A172 (cell line): ENCODE measurements at places on chromosomes 3 and 15. TPM values are rescaled to one million over a fixed set of nuclear protein-coding genes. Genes with fewer than 3 reads are reported as not detected.
A peak's percentile ranks its signal among the peaks of the same experiment; 100 is the strongest.

GRCh38 chr3:194672876-194673275 lies 885 bp upstream of the LSG1 start:
- DNase-seq, result no peak

The CHRM5 gene
- total RNA-seq, result 0.02 TPM in 1 of 2 replicates, not detected in the other

DNA sequence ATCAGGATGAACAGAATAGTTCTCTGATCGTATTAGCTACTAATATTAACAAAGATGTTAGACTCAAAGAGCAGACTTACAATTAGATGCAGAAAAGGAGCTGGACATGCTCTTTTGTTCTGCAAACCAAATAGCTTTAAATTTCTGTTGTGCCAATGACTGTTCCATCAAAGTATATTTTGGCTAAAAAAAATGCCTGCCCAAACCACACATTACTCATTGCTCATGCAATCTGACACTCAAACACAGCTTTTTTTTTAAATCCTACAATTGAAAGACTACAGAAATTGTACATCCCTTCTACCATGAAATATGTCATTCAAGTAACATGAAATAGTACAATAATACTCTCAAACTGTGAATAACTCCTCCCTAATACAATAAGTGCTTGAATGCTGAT lies 48.6 kb downstream of the SHOX2 start:
- DNase-seq, result no peak

The ACTC1 gene
- 0.03 and 0.29 TPM in 2 replicates for total RNA-seq

The FETUB gene
- 0.45 TPM in 1 of 2 replicates, not detected in the other for total RNA-seq

The AADACL2 gene
- not detected in 2 replicates for total RNA-seq

DNA sequence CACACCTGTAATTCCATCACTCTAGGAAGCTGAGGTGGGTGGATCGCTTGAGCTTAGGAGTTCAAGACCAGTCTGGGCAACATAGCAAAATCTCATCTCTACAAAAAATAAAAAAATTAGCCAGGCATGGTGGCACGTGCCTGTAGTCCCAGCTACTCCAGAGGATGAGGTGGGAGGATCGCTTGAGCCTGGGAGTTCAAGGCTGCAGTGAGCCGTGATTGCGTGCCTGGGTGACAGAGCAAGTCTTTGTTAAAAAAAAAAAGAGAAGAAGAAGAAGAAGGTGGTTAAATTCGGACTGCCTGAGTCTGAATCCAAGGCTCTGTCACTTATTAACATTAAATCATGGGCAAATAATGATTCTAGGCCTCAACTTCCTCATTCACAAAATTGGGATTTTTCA lies 51.0 kb downstream of the EOMES start:
- no peak for DNase-seq

DNA sequence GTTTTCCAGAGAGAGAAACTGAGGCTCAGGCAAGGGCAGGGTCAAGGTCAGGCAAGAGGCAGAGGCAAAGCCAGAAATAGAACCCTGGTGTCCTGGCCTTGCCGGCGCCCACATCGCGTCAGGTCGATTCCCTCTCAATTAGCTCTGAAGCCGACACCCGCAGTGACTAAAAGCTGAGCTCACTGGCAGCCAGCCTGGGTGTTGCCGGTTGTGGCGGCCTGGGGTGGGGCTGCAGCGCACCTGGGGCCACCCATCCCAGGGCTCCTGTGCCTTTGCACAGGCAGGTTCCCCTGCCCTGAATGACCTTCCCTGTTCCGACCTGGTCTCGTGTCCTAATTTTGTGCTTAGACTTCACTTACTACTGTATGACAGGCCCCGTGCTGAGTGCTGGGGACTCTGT lies 6.2 kb downstream of the SEMA3F start:
- peak; percentile 50 for DNase-seq

- DNase-seq, result no peak
Measured at GRCh38 chr3:23923786-23924185, 6.9 kb downstream of the RPL15 start.

The MEGF11 gene
- 0.02 and 0.57 TPM in 2 replicates for total RNA-seq

GRCh38 chr3:169041677-169042171 lies 621.8 kb downstream of the MECOM start:
- DNase-seq, result peak; percentile 56

DNA sequence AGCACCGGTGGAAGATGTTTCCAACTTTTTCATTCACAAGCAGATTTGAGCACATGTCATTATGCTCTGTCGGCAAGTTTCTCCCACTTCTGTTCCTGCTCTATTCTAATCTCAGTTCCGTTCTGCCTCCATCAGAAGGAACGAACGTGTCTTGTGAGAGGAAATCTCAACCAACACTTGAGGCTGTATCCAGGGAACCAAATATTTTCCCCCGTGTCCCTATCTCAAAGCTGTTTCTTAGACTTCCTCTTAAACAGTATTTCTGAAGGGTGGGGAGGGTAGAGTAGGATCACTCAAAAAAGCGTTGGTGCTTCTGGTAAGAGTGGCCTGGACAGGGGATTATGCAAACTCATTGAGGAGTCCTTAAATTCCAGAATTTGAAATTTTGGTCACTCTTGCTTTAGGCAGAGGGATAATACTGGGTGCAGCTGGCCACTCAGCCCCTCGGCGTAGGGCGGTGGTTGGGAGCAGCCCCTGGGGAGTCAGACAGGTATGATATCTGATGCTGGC lies 54.9 kb downstream of the FRMD4B start:
- no peak for DNase-seq

The CYP8B1 gene
- total RNA-seq, result not detected in 2 replicates

GRCh38 chr15:100198442-100198841 lies 143.3 kb downstream of the ADAMTS17 start:
- no peak for DNase-seq

The ZDHHC19 gene
- not detected in 2 replicates for total RNA-seq

- no peak for DNase-seq
Measured at GRCh38 chr15:77479015-77479414, 58.3 kb downstream of the HMG20A start.

The C3orf20 gene
- total RNA-seq, result not detected in 2 replicates

The PLSCR2 gene
- not detected in 2 replicates for total RNA-seq
